ENCODE measurements at places on chromosomes 1 and 21. TPM values are rescaled to one million over a fixed set of nuclear protein-coding genes. Genes with fewer than 3 reads are reported as not detected.

RAB7B gene
- total RNA-seq: 1.1 TPM

RABGGTB gene
- 78.8 TPM for total RNA-seq

C2CD4D gene
- total RNA-seq: not detected

SMIM1 gene
- not detected for total RNA-seq

PDZK1 gene
- total RNA-seq: 229 TPM

LEFTY2 gene
- not detected for total RNA-seq

CRYBG2 gene
- 7.1 TPM for total RNA-seq

SMIM11 gene
- 3.6 TPM for total RNA-seq

DNA sequence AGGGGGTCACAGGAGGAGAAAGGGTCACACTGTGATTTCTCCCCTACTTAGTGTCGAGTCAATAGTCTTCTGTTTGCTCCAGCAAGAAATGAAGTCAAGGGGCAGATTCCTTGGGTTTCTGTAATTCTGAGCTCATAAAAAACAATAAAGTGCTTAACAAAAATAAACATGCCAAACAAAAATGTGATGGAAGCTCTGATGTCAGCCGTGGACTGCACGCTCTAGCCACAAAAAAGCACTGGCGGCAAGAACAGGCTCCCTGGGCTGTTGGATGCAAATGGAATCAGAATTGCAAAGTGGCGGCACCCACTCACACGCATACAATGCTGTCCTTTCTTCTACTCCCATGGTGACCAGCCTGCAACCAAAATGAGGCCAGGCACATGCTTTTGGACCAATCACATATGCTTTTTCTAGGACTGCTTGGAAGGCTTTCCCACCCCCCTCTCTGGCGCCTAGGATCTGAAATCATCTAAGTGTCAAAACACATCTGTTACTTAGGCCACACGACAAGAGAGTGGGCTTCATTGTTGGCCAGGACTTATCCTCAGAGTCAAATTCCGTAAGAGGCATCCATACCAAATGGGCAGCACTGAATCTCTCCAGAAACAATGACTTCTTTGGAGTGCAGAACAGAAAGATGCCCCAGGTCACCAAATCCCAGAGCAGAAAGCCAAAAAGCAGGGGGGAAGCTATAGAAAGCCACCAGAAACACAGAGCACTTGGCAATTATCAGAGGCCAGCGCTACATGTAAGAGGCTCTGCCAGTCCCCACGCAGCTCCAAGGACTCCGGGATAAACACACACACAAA is 9.2 kb downstream of the C1orf198 start:
- DNase-seq: no peak

- DNase-seq: no peak
These were observed 45.2 kb downstream of the AJAP1 start for GRCh38 chr1:4699376-4700301.

DNA sequence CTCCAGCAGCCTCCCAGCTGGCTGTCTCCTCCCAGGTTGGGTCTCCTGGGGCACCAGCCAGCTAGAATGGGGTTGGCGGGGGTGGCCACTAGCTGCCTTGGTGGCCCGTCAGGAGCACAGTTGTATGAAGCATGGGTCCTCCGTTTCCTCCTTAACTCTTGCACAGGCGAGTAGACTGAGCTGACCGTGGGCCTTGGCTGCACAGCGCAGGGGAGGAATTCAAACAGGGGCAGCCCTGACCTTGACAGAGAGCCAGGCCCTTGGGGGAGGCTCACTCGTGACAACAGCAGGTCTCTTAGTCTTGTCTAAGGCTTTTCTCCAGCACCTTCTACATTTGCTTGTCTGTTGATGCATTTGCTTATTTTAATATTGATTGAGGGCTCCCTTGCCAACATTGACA is 114.1 kb downstream of the PRDM2 start:
- DNase-seq: no peak

GRCh38 chr1:116453906-116454305 is 80.9 kb downstream of the ATP1A1 start:
- peak; percentile 31 for DNase-seq

- peak; percentile 93 for DNase-seq
These were observed 55.9 kb downstream of the HHAT start for GRCh38 chr1:210384625-210385024.

- no peak for DNase-seq
These were observed 14.0 kb upstream of the SARS1 start for GRCh38 chr1:109199710-109200109.

- no peak for DNase-seq
These were observed 199.7 kb downstream of the CAMTA1 start for GRCh38 chr1:6984986-6985385.

GRCh38 chr1:52601991-52602855 is at the start of gene GPX7:
TSS of gene GPX7 (plus strand) at chr1:52602371. CDS start at chr1:52602410, 39 bp downstream.
- DNase-seq: no peak

DNA sequence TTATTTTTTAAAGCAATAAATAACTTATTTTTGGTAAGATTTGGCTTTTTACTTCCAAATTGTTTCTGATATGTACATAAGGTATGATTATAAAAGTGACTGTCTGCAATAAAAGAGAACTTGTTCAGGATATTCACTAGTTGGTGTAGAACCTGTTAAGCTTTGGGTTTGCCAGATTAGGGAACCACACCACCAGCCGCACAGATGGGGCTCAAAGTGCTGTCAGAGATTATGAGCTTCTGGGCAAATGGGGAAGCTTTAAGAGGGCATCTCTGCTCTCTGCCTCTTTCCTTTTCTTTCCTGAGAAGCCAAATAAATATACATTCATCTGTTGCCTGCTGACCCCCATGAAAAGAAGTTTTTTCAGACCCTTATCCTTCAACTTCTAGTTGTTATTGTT is 25.4 kb downstream of the IVNS1ABP start:
- no peak for DNase-seq

DNA sequence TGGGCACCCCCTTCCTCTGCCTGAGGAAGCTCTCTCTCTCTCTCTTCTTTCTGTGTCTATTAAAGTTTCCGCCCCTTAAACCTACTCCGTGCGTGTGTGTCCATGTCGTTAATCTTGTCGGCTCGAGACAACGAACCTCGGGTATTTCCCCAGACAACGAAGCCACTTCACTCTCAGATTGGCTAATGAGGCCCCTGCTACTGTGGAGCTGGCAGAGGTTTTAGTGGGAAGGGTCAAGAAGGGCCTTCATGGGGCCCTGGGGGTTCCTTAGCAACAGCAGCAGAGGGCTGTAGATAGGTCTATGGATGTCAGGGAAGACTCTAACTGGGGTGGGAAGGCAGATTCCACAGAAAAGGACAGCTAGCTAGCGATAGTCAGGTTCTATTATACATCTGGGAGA is 239.8 kb upstream of the RAB4A start:
- no peak for DNase-seq

DNA sequence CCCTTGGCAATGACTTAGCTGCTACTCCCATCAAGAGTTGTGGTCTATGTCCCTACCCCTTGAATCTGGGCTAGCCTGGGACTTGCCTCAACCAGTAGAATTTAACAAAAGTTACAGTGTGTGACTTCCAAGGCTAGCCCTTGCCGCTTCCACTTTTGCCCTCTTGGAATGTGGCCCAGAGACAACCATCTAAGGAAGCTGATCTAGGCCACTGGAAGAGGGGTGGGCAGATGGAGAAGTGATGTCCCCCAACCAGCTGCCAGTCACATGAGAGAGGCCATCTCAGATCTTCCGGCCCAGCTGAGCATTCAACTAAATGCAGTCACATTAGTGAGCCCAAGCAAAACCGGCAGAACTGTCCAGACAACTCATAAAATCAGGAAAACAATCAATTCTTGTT is 115.1 kb downstream of the TOMM20 start:
- DNase-seq: no peak

GRCh38 chr1:17412093-17412870 is 27.2 kb downstream of the RCC2 start:
- no peak for DNase-seq

GRCh38 chr1:12076425-12077005 is 13.4 kb downstream of the TNFRSF8 start:
- DNase-seq: no peak

- DNase-seq: no peak
These were observed 102.4 kb upstream of the TLR5 start for GRCh38 chr1:223245411-223245810.

DNA sequence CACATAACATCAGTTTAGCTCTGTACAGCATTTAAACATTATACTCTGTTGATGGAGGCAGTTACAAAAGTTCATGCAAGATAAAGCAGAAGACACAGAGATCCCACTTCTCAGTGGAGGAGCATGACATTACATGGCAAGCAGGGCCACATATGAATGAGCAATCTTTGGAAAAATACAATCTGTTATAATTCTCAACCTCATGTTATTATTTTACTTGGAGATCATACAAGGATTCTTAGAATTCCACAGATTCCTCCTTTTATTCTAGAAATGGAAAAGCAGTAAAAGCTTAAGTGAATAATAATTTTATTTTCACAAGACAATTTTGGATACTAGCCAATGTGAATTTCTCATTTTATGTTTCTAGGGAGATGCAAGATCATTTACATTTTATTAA is 66.6 kb downstream of the IFI44 start:
- DNase-seq: peak; percentile 20

All from renal cortical epithelial cell (primary cell).